ENCODE measurements at places on chromosomes 7 and 10.

DNA sequence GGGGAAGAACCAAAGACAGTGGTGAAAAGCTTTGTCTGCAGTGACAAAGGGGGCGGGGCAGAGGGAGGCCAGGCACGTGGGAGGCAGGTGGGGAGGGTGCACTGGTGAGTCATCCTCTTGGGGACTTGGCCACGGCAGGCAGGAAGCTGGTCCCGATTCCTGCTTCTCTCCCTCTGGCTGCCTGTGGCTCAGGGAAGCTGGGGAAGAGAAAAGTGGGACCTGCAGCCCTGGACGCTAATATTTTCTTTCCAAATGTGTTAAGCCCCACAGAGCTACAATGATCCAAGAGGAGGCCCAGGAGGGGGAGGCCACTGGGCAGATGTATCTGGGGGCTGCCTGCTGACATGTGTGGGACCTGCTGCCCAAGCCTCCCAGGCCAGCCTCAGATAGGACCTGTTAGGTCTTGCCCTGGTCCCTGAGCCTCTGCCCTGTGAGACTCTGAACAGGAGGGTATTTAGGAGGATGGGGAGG lies 231.8 kb downstream of the KCNMA1 start:
- peak; percentile 50 for DNase-seq

- no peak for DNase-seq
Observed at GRCh38 chr7:41922373-41922772, 219.5 kb upstream of the INHBA start.

GRCh38 chr10:123323884-123324283 lies 169.7 kb downstream of the BUB3 start:
- no peak for DNase-seq

DNA sequence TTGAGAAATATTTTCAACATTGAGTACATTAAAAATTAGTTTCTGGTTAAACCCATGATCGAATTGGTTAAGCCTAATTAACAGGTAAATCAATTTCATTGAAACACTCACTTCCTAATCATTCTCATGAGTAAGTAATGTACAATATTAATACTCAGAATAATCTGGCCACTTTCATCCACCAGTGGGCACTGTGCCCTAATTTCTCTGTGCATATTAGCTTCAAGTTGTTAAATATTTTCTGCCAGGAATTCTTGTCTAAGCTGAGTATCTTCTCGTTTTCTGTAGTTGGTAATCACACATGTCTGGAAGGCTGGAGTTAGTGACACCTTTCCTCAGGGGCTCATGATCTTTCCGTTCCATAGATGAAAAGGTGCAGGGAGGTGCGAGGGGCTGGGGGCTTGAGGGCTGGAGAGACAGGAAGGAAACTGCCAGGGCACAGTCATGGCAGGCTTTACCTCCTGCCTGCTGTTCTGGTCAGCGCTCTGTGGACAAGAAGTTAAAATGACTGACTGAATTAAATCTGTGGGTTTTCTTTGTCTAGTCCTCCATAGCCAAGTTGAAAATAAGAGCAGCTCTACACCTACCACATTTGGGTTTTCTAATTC lies 71.9 kb downstream of the WIPF3 start:
- DNase-seq: peak; percentile 52

GRCh38 chr7:20200971-20201370 lies 16.2 kb downstream of the MACC1 start:
- DNase-seq: no peak

DNA sequence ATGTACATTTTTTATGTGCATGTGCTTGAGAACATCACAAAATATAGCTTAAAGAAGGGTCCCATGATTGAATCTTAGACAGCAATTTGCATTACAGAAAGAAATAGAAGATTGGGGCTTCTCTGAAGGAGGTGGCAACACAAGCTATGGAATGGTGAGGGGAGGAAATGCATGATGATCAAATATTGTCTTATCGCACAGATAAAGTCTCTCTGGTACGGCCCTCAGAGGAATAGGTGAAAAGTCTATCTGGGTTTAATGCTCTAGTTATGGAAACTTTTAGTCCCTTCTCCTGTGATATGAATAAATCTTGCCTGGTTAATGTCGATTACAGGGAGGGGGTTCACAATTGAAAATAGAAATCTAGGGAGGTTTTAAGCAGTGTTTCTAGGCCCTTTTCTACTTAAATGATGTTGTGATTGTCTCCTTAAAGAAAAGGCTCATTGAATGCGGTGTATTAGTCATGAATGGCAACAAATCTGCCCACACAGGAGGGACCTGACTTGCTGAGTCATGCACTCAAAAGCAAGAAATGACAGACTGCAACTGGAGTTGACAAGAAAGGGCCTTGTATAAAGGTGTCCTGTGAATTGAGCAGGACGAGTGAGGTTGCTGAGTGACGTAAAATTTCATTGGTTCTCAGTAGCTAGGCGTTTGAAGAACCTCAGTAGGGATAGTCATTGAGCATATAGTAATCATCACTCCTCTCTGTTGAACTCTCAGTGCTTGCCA lies 133.4 kb upstream of the CSTF2T start:
- DNase-seq: no peak

DNA sequence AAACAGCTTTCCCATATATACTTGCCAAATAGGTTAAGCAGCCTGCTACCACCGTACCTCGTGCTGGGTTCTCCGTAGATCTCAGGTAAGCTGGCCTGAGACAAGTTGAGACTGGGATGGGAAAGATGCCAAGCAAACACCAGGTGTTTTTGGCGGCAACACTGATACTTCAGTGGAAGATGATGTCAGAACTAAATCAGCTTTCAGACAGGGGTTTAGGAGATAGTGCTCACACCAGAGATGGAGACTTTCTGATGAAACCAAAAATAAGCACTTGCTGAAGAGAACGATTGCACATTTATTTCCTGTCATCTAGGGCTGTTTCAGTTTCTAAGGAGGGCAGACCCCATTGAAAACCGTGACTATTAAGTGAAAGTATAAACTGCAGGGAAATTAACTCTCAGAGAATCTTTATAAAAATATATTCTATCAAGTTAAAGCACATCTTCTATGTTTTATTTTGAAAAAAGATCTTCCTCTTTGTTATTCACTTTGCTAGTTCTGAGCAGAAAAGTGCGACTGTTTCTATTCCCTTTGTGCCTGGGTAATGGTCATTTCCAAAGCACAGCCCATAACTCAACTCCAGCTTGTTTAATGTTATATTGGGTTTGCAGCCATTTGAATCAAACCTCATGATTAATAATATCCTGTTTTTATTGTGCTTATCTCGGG lies 149.9 kb downstream of the CPED1 start:
- DNase-seq: no peak

DNA sequence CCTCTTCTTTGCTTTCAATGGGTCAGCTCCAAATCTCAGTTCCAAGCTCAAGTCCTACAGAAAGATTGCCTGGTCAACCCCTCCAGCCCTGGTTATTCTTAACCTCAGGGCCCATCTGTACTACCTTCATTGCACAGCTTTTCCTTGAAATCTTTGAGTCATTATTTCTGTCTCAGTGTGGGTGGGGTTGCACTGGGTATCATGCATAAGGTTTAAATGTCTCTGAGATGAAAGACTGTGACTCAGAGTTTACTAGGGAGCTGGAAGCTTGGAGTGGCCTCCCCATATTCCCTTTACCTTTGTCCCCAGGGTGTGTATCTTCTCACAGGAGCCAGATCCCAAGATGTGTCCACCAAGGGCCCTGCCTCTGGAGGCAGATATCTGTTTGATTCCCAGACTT lies 3.3 kb upstream of the OR6V1 start:
- no peak for DNase-seq

GRCh38 chr10:5274795-5275194 lies 78.2 kb downstream of the AKR1C4 start:
- no peak for DNase-seq

GRCh38 chr7:92745241-92745640 lies 91.1 kb downstream of the CDK6 start:
- no peak for DNase-seq

- no peak for DNase-seq
Observed at GRCh38 chr10:49741108-49741995, 20.8 kb downstream of the OGDHL start.

- no peak for DNase-seq
Observed at GRCh38 chr10:113743594-113743993, 7.9 kb upstream of the PLEKHS1 start.

- no peak for DNase-seq
Observed at GRCh38 chr10:97140049-97140846, 45.5 kb downstream of the SLIT1 start.

Data from NCI-H1694 treated with DMSO at 0.1 percent for 48 hours (cell line).